ENCODE measurements at places on chromosomes 3 and 15.
A peak's percentile ranks its signal among the peaks of the same experiment; 100 is the strongest.

DNA sequence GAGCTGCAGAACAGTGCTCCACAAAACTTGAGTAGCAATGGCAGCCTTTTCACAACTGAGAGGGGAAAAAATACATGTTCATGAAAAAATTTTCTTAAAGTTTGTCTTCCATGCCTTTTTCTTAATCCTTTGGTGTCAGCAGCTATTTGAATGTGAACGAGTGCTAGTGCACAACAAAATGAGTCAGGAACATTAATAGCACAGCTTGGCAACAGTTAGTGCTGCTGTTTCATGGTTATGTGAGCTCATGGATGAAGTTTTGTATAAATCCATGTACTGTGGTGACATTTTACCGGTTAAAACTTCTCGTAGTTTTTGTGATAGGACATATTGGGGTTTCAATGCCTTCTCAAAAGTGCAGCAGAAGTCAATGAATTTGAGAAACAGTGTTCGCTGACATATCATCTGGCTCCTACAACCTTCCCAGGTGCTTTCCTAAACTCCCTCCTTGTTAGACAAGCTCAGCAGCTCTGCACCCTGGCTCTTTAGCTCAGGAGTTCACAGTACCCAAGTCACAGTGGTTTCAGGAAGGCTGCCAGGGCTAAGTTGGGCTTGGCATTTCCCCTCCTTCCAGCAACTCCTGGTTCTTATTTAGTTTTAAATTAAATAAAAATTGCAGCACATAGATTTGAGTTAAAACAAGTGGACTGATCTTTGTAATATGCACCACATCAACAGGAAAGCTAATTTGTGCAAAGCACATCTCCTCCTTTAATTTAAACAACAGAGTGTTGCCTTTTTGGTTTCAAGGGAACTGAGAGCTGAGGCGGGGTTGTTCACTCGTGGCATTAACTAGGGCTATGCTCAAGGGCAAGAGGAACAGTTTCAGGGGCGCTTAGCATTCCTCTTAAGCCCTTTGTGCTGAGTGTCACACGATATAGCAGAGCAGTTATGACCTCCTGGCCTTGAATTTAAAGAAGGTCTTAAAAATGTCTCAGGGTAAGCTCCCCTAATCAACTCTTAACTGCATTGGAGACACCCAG, 362.8 kb downstream of the CHST2 start:
- peak; percentile 49 for DNase-seq

DNA sequence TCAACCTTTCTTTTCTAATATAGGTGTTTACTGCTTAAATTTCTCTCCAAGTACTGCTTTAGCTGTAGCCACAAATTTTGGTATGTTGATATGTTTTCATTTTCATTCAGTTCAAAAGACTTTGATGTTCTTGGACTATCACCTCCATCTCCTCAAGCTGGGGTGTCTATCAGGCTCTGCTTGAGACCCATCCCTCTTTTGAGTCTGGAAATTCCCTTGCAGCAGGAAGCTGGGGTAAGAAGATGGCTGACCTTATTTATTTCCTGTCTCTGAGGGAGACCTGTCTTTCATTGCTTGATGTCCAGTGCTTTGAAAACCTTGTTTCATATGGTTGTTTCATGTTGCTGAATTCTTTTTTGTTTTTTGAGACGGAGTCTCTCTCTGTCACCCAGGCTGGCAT, 60.5 kb upstream of the ADPGK start:
- DNase-seq: no peak

GRCh38 chr15:48388910-48389309, 57.7 kb downstream of the DUT start:
- no peak for DNase-seq

DNA sequence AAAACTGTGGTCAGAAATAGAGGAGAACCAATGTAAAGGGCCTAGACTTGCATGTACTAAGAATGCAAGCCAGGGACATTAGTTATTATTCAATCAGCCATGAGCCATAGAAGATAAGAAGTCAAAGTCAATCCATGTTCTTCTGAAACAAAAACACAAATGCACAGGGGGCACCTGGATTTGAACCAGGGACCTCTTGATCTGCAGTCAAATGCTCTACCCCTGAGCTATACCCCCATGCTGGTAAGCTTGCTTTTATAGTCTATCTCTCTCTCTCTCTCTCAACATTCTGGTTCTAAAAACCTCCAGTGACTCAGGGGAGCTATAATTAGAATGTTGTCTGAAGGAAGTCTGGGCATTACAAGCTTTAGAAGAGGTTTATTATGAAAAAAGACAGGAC, 85.6 kb upstream of the ACP3 start:
- DNase-seq: peak; percentile 76

DNA sequence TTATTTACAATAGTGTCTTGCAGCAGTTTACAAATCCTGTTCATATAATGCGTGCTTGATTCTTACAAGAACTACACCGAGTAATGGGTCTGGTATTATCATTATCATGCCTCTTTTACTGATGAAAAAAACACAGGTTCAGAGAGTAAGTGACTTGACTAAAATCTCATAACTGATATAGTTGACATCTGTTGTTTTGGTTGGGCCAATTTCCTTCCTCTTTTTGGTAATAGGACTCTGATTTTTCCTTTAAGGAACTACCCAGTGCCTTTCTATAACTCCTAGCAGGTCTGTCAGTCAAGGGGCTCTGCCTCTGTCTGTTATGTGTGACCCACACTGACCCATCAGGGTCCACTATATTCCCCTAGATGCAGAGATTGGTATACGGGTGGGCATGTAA, 14.6 kb upstream of the BLOC1S6 start:
- DNase-seq: no peak

DNA sequence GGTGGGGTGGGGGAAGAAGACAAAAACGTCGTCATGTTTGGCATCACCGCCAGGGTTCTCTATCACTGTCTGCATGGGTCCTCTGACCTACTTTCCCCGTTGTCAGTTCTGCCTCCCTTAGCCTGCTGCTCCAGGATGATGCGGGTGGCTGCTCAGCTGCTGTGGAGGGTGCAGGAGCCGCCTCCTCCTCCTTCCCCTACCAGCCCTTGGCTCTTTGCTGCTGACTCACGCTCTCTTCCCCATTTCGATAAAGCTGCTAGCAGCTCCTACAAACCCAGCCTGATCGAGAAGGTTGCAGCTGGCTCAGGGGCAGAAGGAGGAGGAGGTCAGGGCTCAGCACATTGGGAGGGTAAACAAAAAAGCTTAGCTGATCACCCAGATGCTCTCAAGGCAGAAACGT, 49.5 kb upstream of the SEC13 start:
- DNase-seq: peak; percentile 55

- DNase-seq: no peak
Observed at GRCh38 chr3:108329947-108330346, 33.6 kb downstream of the HHLA2 start.

GRCh38 chr3:124797426-124797945, 67.2 kb downstream of the UMPS start:
- no peak for DNase-seq

- peak; percentile 59 for DNase-seq
Observed at GRCh38 chr15:35481992-35482391, 64.0 kb downstream of the DPH6 start.

DNA sequence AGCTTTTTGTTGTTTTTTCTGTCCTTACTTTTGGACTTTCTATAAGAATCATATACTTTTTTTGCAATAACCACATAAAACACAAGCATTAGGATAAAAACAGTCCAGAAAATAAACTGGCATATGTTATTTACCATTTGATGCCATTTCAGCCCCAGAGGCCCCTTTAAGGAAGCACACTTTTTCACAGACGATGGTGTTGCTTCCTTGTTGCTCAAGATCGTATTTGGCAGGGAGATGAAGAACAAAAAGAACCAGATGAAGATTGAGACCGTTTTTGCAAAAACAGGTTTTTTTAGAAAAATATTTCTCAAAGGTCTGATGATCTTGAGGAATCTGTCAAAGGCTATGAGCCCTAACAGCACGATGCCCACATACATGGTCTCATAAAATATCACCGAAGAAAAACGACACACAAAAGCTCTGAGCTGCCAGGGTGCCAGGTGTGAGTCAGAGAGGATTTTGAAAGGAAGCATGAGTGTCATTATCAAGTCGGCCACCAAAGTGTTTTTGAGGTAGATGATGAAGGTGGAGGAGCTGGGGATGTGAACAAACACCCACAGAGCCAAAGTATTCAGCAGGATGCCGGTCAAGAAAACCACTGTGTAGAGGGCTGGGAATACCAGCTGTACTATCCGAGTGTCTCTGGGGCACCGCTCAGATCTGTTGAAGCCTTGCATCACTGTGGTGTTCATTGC, 902 bp downstream of the P2RY13 start:
- peak; percentile 52 for DNase-seq

GRCh38 chr3:97821287-97821773, 481 bp upstream of the CRYBG3 start:
- no peak for DNase-seq

DNA sequence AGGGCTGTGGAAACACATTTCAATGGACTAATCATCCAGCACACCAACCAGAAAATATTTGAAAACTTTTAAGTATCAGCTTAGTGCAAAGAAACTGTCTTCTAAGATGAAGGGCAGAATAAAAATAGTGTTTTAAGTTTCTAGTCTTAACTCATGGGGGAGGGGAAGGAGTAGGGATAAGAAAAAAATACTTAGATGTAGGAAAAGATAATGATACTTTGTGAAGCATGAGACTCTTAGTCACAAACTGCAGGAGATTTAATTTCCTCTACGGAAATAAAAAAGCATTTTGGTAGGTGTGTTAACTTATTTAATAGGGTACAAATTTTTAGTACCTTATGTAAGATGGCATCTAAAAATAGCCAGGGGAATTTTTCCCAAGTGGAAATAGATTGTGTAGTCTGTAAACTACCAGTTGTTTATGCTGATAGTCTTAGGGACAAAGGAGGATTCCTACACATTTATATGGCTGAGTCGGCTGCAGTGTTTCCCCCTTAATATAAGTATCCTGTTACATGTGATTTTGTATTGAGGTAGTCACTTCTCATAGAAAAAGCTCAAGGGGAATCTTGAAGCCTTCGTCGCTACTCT, 78.2 kb upstream of the GBE1 start:
- DNase-seq: no peak

- DNase-seq: no peak
Observed at GRCh38 chr3:16467393-16467792, 46.1 kb downstream of the RFTN1 start.

- DNase-seq: peak; percentile 27
Observed at GRCh38 chr15:69424001-69424400, 9.9 kb downstream of the KIF23 start.

DNA sequence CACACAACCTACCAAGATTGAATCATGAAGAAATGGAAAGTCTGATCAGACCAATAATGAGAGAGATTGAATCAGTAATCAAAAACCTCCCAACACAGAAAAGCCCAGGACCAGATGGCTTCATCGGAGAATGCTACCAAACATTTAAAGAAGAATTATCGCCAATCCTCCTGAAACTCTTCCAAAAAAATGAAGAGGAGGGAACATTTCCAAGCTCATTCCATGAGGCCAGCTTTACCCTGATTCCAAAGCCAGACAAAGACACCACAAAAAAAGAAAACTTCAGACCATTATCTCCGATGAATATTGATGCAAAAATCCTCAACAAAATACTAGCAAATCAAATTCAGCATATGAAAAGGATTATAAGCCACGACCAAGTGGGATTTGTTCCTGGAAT, 94.1 kb downstream of the SENP2 start:
- no peak for DNase-seq

DNA sequence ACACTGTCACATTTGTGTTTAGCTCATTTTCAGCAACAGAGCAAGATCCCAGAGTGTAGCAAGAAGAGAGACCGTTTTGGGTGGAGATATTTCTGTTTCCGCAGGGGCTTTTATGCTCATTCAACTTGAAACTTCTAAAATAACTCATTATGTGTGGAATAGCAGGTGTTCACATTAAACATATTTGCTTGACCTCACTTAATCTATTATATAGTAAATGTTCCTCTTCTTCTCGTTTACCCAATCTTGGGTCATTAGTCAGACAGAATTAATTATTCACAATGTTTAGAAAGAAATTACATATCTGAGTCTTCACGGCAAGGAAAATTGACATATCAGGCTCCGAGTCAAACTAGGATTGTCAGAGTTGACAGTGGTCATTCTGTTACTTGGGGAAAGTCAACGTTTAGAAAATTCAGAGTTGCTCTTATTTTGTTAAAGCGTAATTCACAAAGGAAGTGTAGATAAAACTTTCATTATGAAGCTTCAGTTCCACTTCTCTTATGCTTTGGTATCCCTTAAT, 222.9 kb downstream of the TPRG1 start:
- DNase-seq: no peak

DNA sequence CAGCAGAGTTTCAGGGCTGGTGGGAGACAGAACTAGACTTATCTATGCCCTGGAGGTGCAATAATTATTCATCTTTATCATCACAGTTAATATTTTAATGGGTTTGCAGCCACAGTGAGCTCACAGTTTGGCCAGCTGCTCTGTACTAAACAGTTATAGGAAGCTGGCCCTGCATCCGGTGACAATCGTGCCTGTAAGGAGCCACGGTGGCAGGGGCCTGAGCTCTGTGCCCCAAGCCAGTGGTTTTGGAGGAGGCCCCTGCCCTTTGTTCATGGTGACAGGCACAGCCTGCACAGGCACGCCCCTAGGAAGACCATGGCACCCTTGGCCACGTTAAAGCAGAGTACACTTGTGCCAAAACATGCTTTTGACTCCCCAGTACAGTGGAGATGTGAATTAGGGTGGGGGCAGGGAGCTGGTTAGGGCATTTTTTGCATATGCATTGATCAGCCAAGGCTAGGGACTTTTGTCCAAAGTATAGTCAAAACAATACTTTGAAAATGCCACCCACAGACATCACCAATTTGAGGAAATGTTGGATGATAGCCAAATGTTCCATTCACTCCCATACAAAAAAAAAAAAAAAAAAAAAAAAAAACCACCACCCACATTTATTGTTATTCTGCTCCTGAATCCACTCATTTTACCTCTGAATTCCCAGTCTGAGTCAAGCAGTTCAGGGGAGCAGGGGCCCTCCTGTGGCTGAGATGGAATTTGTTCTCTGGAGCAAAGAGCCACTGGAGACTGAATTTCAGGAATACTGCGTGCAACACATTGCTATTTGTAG, 3.4 kb upstream of the RFTN1 start:
- DNase-seq: peak; percentile 58

All from foreskin fibroblast (primary cell).